ENCODE measurements at places on chromosomes 1 and 21.

- DNase-seq, result no peak
These were observed 131.1 kb downstream of the KIAA0319L start for GRCh38 chr1:35426097-35426586.

GRCh38 chr1:33578557-33579448, 106.4 kb downstream of the ZSCAN20 start:
- DNase-seq, result no peak

GRCh38 chr1:16248603-16249516, 11.9 kb upstream of the CPLANE2 start:
- peak; percentile 84 for DNase-seq

DNA sequence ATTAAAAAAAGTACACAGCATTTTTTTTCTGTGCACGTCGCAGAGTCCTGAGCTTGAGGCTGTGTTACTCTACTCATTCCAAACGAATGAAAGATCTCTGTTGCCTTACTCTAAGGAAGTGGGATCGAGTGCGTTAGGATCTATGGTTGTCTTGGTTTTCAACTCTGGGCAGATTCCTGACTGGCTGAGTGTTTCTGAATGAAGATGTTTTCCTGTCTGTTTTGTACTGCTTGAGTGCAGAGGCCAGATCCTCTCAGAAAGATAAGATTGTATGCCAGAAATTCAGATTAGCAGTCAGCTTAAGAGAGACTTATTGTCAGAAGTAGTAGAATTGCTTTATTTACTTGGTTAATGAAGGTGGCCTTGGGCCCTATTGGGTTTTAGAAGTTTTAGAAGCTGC, 14.0 kb downstream of the PLA2G2E start:
- peak; percentile 36 for DNase-seq

GRCh38 chr1:1001057-1001783, 1.3 kb upstream of the HES4 start:
- DNase-seq, result no peak

DNA sequence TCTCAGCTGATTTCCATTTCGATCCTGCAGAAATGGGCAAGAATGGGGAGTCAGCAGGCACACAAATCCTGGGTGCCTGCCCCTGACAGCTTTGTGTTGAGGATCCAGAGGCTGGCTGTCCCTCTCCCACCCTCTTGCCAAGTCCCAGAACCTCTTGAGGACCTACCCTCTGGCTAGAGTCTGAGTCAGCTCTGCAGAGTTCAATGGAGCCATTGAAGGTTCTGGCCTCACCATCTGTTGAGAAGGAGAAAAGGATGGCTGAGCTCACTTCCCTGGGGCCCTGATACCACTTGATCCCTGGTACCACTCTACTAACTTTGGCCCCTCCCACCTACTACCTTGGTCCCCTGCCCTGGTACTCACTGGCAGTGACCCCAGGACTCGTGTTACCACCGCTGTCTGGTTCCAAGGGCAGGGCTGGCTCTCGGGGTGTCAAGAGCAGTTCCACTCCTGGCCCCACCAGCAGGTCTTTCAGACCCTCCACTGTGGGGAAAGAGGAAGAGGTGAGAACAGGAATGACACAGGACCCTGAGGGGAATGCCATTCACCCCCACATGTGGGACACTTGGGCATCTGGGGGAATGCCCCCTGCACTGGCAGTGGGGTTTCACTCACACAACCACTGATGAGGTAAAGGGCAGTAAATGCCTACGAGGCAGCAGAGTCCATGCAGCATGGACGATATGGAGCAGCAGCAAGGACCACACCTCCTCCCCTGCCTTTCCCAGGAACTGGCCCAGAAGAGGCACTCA, 10.5 kb downstream of the RXFP4 start:
- DNase-seq, result no peak

DNA sequence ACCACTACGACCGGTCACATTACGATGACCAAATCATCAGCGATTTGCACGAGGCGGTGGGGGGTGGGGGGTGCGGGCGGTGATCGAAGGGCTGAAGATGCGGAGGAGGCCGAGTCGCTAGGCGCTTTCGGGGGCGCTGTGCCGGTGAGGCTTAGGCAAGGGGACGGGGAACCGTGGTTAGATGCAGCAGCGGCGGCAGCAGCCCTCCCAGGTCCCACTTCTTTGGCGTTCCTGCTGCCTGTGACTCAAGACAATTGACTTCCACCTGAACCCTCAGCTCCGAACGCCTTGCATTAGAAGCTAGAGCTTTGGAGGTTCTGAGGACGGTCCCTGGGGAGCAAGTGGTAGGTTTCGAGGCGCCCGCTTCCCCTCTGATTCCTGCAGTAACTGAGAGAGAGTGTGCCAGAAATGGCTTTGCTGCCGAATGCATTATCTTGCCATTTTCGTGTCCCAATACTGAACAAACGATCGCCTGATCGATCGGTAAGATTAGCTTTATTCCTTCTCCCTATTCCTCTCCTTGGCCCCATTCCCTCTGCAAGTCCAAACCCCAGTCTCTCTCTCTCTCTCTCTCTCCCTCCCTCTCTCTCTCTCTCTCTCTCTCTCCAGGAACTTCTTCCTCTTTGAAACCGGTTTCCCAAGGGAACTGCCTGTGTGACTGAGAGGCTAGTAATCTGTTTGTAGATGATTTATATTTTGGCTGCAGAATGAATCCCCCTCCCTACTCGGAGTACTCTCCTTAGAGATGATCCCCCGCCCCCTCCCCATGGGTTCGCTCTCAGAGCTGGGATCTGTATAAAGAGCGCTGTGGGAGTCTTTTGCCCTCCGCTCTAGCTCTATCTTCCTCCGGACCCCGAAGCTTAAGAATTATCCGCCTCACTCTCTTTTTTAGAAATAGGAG, 735 bp upstream of the BRINP3 start:
- DNase-seq, result peak; percentile 12

DNA sequence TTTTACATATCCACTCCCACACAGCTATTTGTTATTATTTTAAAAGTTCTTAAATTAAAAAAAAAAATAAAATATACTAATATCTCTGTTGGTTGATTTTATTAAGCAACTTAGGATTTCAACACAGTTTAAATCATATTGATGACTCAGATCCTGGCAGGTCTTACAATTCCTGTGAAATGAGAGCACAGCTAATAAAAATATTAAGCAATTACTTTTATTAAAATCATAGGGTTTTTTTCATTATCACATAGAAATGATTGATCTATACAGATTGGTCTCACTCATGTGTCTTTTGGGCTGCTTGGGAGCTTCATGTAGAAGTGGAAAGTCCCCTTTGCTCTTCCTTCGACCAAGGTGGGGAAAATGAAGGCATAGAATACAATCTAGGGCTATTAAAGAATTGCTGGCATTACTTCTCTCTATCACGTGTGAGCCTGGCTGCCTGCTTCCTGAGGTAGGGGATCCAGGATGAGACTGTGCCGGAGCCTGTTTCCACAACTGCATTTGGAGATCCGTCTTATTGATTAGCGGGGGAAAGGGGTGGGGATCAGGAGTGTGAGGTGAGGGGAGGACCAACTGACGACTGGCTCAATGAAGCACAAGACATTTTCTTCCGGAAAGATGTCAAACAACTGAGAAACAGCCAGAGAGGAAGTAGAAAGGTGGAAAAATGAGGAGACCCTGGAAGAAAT, 858.0 kb downstream of the USP25 start:
- peak; percentile 87 for DNase-seq

DNA sequence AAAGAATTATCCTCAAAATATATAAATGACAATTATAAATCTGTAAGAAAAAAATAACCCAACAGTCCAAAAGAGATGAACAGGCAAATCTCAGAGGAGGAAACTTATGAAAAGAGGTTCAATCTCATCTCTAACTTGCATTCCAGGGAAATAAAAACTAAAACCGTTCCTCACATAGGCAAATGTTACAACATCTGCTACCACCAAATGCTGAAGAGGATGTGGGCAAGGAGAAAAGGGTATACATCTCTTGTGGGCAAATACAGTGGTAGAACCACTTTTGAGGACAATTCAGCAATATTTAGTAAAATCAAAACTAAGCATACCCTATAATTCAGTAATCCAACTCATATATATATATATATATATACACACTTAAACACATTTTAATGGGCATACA, 33.7 kb upstream of the SGIP1 start:
- DNase-seq, result no peak

DNA sequence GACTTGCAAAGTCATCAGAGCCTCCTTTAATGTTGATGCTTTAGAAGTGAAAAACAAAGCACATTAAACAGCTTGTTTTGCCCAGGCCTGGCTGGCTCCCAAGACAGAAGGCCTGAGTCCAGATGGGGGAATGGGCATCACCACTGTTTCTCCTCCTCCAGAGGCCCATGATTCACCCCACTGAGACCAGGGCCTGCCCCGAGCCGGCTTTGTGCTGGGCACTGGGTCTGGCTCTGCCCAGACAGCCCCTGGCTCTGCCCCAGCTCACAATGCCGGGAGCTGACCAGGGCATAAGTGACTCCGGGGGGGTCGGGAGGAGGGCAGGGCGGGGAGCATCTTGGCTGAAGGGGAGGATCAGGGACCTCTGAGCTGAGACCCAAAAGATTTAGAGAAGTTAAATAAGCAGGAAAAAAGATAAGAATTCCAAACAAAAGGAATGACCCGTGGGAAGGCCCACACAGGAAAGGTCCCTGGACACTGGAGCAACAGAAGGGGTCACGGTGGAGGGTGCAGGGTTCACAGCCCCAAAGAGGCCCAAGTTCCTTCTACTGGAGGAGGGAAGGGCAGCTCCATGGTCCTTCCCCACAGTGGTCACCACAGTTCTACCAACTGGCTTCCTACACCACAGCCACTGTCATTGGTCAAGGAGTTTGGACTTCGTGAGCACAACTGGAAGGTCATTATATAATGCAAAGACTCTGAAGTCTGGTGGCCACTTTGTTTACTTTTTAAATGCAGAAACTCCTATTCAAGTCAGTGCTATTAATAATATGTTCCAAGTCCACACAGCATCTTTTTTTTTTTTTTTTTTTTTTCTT, 5.5 kb downstream of the C2CD2 start:
- peak; percentile 27 for DNase-seq

- no peak for DNase-seq
These were observed 5.3 kb downstream of the HTR1D start for GRCh38 chr1:23211955-23212354.

GRCh38 chr21:39152271-39152670, 31.0 kb downstream of the PSMG1 start:
- no peak for DNase-seq

DNA sequence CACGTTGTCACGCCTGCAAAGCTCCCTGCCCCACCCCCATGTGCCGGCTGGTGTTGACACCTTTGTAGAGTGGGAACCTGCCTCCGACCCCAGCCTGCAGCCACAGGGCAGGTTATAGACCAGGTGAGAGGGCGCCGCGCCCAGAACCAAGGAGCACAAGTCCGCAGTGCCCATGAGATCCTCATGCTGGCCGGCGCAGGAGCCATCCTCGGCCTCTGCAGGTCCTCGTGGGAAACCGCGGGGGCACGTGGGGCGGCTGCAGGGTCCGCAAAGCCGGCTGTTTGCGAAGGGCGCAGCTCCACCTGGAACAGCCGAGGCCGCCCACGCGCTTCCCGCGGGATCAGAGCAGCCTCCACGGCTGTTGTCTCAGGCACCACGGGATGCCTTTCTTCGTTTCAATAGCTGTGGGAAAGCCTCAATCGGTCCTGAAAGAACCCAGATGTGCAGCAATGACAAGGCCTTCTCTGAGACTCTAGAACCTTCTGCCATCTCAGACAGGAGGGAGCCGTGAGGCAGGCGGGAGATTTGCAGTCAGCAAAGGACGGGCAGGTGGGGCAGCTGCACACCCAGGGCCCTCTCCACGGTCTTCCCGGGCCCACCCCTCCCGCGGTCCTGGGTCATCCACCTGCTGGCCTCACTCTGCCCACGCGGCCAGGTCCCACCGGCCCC, 29.9 kb downstream of the POFUT2 start:
- DNase-seq, result no peak

DNA sequence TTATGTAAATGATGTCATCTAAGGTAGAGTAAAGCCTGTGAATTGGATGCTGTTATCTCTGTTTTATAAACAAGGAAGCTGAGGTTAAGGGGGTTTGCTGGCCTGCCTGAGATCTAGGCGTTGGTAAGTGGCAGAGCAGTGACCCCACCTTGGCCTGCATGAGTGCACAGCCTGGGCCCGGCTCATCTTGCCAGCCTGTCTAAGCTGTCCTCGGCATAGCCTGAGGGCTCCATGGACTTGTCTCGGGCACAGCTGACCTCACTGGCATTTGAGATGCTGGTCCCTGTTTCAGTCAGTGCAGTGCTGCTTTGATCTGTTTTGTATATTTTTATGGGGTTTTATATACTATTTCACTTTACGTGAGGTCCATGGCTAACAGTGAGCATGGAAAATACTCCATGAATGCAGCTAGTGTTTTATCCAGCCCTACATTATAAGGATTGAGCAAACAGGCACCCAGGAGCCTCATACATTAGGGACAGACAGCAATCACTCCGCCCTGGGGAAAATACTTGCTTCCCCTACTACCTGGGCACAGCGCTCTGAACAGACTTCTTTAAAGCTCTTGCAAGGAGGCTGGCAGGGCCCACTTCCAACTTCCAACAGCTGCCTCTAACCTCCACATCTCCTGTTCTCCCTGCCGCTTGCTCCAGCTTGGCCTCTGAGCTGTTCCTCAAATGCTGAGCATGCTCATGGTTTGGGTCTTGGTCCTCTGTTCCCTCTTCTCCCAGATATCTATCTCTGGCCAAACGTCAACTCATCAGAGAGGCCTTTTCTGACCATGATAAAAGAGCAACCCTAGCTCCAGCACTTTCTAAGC, 150.6 kb upstream of the HMGB4 start:
- no peak for DNase-seq

DNA sequence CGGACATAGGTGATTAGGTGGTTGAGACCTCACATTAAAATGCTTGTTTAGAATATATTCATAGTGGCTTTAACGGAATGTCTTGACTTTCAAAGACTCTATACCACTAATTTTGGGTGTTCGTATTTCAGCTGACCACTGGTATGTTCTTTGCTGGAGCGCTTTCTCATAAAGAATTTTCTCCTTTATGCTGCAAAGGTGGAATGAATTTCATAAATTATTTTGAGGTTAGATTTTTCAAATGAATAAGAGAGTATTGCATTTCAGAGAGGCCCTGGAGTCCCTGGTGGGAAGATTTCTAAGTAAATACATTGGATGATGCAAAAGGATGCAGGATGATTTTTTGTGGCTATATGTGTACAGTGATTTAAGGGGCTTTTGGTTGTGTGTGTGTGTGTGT, 55.8 kb downstream of the HUNK start:
- DNase-seq, result no peak

GRCh38 chr1:70922196-70922595, 125.4 kb downstream of the PTGER3 start:
- no peak for DNase-seq

GRCh38 chr1:2548068-2548589, 8.0 kb upstream of the TNFRSF14 start:
- DNase-seq, result peak; percentile 59

DNA sequence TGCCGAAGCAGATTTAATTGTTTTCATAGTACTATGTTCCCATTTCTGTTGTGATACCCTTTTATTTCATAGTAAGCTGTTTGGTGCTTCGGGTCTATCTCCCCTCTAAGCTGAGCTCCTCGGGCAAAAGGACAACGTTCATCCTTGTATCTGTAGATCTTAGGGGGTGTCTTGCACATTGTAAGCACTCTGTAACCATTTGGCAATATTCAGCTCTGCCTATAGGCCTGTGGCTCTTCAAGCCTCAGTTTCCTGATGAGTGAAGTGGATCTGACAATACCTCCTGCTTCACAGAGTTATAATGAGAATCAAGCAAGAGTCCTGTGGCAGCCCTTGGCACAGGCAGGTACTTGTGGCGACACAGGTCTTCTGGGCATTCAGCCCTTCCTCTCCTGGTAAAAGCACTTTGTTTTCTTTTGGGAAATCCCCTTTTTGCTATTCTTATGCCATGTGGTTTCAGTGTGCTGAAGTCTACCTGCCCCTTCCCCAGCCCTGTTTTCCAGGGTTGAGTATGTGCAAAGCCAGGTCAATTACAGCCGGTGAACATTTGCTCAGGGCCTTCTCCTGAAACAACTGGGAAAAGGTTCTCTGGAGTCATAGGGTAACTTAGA, 8.5 kb upstream of the EXO1 start:
- DNase-seq, result no peak

Data from iris pigment epithelial cell (primary cell).